ENCODE measurements at places on chromosomes 12 and 14.

DNA sequence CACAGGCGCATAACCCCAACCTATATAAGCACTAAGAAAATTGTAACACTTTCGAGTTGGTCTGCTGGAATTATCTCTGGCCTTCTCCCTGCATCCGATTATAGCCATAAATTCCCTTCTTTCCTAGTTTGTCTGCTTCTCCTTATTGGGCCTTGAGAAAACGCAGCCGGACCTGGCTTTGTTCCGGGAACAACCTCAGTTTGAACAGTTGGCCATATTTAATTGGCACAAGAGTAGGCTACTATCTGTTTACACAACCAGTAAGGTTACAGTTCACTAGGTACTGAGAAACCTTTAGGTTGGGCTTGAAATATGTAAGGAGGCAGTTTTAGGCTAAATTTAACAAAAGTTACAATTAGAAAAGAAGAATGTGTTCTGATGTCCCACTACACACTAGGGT lies 176.1 kb downstream of the IPO8 start:
- no peak for DNase-seq

DNA sequence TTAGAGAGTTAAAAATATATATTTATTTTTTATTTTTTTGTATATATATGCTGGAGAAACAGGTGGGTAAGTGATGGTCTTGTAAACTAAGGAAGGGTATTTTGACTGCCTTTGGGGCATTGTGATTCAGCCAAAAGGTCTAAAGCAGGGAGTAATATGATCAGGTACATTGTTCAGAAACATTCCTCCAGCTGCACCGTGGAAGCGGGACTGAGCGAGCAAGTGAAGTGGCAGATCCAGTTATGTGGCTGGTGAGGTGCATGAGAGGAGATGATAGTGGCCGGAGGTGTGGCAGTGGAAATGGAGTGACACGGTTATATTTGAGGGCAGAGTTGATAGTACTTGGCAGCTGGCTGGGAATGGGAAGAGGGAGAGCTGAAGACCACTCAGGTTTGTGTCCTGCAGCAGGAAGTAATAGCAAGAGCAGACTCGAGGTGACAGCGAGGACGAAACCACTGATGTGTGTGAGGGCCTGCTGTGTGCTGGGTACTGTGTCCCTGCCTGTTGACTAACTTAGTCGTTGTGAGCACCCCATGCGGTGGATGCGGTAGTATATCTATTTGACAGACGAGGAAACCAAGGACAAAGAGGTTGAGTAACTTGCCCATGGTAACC lies 39.2 kb downstream of the EID3 start:
- no peak for DNase-seq

- no peak for DNase-seq
These were observed 37.5 kb downstream of the LRIG3 start for GRCh38 chr12:58882826-58883225.

DNA sequence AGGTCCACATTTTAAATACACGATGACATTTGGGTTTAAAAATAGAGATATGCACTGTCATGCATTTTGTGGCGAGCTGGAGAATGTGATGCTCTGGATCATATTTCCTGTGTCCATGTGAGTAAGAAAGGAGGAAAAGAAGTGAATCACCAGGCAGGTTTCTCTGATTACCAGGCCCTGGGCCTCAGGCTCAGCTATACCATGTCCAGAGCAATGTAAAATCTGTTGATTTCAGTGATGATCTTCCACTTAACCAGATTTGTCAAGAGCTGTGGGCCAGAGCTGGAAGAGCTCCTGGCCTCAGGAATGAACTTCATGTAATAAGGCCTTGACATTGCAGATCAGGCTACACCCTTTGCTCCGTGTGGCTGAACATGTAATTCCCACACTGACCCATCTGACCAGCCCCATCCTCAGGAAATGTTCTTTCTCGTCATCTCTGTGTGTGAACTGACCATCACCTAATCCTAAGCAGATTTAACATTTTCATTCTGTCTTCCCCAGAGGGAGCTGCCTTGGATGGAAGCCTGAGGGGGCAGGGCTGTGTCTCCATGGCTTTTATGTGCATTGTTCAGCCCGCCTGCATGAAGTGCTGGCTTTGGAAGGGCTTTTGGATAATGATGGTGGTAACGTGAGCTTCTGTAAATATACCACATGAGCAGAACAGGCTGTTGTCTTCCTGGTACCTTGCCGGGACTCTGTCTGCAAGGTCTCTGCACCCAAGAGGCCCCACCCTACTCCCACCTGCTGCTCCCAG lies 54.5 kb downstream of the CRACR2A start:
- DNase-seq = no peak

- DNase-seq = no peak
These were observed 9.7 kb upstream of the HOXC6 start for GRCh38 chr12:54018468-54018984.

DNA sequence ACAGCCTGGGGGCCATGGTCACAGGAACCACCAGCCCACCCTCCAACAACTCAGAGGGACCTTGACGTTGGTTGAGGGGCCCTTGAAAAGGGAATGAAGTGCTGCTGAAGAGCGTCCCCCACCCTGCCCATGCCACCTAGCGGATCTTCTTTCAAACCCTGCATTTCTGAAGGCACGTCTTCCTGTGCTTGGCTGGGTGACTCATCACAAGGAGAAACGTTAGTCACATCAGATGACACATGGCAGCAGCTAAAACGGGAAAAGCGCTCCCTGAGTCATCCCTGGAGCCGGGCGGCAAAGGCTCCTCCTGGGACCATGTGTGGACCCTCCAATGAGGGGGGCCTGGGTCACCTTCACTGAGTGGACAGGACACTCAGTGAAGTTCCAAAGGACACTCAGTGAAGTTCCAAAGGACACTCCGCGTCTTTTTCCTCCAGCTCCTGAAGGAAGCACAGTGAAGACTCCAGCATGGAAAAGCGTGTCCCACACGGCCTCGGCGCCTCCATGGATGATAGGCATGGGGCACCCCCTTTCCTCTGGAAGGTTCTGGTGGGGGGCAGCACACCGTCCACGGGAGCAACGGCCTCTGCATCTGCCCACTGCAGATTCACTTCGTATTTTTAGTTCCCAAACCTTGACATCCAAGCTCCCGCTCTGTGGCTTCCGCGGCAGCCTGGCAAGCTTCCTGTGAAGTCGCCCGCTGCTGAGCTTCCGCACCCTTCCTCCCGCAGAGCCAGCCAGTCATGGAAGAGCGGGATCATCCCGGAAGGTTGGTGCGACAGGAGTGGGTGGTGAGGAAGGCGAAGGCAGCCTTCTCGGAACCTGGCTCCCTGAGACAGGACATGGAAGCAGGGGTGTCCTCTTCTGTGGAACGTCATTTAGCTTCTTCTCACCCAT lies 383.4 kb downstream of the VRK1 start:
- DNase-seq = no peak

DNA sequence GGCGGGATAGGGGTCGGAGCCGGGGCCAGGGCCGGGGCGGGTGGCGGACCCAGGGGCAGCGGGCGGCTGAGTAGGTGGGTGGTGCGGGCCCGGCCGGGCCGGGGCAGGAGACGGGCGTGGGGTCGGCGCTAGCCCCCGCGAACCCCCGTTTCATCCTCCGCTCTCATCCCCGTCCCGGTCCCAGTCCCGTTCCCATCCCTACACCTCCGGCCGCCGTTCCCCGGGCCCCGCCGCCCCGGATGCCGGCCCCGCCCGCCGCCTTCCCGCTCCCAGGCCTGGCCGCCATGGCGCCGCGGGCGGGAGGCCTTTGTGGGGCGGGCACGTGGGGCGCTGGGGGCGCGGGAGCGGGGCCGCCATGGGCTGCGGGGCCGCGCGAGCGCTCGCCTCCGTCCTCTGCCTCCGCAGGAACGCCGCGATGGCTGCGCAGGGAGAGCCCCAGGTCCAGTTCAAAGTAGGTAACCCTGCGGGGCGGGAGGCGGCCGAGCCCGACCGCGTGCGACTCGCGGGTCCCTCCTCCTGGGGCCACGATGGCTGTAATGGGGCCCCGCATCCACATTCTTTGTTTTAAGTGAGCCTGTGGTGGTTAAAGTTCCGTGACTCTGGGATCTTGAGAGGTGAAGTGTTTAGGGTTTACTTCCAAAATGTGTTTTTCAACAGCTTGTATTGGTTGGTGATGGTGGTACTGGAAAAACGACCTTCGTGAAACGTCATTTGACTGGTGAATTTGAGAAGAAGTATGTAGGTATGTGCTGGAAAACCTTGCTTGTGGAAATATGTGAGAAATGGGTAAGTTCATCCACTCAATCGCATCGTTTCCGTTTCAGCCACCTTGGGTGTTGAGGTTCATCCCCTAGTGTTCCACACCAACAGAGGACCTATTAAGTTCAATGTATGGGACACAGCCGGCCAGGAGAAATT lies 572 bp downstream of the RAN start:
- peak; percentile 11 for DNase-seq

- DNase-seq = no peak
These were observed 128.1 kb downstream of the ITPR2 start for GRCh38 chr12:26704684-26705460.

DNA sequence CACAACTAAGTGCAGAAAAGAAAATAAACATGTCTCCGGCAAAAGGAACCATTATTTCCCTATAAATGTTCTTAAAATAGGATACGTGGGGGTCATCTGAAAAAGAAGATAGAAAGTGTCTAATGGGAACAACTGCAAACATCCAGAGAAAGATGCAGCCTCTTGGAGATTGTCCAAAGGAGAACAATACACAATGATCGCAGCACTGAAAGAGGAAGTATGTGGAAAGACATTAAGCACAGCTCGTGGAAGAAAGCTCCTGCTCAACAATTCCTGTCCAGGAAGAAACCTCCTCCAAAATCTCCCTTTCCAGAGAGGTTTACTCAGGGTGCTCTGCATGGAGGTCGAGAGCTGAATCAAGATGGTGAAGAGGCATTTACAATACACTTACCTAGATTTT lies 2.5 kb upstream of the LALBA start:
- no peak for DNase-seq

All from stimulated activated CD8-positive, alpha-beta memory T cell treated with anti-CD3 and anti-CD28 coated beads, Interleukin-4, amount 100 ng/mL, for 1 hour (primary cell).